ENCODE measurements at places on chromosomes 16 and 17.

DNA sequence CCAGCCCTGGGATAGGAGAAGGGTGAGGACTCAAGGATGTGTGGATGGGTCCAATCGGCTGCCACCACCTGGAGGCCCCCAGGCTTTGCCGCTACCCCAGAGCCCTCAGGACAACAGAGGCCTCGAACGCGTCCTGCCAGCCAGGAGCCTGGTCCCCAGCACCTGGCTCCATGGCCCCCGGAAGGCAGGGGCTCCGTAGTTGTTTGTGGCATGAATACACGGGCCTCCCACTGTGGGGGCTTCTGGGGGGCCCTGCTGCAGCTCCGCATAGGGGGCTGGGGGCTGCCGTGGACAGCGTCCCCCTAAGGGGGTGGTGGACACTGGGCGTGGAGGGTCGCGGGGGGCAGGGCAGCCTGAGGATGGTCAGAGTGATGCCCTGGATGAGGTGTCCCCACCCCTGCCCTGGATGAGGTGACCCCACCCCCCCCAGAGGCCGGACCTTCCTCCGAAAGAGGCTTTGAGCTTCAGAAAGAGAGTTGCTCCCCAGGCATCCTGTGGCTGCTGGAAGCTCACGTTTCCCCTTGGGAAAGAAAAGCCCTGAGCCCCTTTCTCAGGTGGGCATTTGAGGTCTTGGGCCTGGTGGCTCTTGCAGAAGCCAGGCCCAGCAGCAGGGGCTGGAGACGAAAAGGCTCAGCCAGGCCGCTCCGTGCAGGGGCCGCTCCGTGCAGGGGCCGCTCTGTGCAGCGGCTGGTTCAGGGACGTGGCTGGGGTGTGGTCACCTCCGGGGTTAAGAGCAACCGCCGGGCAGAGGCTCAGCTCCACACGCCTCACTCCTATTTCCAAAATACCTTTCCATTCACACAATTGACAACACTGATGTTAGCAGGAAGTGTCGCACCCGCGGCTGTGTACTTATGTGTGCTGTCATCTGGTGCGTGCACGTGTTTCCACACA lies 40.3 kb upstream of the GNG13 start:
- no peak for DNase-seq

GRCh38 chr16:46739934-46740333 lies 8.2 kb downstream of the MYLK3 start:
- no peak for DNase-seq

DNA sequence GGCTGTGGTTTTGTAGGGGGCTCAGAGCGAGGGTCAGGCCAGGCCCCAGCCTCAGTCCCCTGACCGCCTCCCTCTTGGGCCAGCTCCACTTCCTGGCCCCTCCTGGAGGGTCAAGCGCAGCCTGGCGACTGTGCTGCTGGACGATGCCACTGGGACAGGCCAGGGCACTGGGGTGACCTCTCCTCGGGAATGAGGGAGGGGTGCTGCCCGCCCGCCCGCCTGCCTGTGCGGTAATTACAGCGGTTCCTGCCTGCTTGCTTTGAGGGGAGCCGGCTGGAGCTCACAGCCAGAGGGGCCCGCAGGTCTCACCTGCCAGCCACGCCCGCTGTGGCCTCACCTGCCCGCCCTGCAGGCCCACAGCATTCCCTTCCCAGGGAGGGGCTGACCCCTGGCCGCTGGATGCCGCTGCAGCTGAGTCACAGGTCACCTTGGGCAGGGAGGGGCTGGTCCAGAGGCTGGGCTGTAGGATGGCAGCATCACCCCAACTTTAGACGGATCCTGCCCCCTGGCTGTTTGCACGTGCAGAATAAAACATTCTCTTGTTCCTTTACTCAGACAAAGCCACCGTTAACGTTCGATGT lies 76.7 kb upstream of the CBX4 start:
- DNase-seq, result no peak

GRCh38 chr17:40349895-40350688 lies 14.4 kb downstream of the GJD3 start:
- DNase-seq, result no peak

DNA sequence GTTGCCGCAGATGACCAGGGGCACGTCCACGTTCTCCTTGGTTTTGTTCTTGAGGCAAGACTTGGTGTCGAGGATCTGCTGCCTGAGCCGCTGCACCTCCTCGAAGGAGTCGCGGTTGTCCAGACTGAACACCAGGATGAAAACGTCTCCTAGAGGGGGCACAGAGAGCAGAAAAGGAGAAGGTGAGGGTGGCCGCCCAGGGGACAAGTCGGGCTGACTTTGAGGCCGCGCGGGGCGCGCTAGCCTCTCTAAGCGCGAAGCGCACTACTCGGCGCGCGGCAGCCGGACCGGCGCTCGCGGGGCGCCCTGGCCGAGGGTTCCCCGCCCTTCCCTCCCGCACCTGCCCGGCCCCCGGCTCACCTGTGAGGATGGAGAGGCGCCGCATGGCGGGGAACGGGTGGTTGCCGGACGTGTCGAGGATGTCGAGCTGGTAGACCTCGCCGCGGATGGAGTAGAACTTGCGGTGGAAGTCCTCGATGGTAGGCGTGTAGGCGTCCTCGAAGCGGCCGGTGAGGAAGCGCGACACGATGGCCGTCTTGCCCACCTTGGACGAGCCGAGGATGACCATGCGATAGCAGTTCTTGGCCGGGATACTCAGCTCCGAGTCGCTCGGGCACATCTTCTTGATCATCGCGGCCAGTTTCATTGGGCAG lies 533 bp downstream of the RASD1 start:
- DNase-seq, result no peak

DNA sequence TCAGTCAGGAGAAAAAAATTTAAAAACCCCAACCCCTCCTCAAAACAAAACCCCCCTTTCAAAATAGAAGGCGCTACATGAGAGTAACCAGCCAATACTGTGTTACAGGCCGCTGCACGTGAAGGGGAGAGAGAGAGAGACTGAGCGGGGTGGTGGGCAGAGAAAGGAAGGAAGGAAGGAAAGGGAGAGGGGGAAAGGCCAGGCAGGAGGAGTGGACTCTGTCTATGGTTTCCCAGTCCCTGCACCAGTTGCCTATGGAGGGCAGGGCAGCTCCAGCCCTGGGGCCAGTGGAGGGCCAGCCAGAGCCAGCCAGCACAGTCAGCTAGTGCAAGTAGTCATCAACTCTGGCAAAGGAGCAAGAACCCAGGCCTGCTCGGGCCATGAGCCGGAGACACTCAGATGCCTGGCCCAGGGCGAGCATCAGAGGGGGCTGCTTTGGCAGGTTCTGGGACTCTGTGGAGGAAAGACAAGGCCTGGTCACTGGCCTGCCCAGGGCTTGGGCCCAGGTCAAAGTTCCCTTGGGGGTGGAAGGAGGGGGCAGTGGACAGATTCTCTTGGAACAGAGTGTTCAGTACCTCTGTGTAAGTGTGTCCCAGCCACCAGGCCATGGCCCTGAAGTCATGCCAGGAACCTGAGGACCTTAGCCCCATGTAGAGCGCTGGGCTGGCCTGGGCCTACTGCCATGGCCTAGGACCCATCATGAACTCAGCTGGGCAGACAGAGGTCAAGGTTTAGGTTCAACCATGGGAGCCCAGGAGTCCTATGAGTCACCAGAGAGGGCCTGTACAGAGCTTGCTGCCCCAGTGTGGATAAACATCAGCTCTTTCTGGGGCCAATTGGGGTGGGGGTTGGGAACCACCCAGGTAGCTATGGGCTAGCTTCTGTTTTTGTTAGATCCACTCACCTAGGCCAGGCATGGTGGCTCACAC lies 7.3 kb upstream of the GFOD2 start:
- no peak for DNase-seq

DNA sequence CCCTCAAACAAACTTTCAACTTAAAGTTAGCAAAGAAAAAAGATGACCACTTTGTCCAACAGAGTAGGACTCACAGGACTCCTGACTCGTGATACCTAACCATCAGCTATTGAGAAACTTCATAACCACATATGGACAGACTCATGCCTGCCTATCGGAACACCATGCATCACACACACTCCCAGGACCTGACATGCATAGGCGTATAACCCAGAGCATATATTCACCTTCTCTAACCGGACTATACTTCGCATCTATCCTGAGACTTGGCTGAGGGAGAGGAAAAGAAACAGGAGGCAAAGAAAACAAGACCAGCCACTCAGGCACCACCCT lies 2.2 kb downstream of the PIP4K2B start:
- no peak for DNase-seq

GRCh38 chr17:21551081-21551881 lies 141.0 kb upstream of the KCNJ18 start:
- peak; percentile 73 for DNase-seq

DNA sequence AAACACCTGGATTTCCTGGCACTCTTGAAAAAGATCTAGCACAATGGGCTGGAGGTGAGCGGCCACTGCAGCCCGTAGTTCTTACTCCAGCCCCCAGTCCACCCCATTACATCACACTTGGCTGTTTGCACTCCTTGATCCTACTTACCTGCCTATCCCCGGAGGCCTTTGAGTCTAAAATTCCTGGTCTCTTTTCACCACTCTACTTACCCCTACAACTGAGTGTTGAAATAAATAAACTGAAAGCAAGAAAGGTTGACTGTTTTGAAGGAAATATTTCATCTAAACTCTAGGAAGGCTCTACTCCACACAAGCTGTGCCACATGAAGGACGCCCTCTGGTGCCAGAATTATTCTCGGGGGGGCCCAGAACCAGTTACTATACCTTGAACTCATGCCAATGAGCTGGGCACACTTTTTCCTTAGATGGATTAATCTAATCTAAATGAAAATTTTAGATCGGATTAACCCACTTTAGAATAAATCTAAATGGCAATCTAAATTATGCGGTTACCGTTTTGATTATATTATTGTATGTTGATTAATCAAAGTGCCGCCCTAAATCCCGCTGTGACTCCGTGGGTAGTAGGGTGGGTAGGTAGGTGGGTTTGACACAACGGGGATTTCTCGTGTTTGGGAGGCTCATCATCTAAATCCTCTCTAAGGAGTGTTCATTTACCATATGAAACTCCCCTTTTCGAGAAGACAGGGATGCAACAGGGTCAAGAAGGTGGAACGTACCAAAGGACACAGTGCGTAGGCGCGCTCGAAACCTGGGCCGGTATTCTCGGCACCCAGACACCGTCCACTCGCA lies 651 bp upstream of the EIF1 start:
- peak; percentile 52 for DNase-seq

DNA sequence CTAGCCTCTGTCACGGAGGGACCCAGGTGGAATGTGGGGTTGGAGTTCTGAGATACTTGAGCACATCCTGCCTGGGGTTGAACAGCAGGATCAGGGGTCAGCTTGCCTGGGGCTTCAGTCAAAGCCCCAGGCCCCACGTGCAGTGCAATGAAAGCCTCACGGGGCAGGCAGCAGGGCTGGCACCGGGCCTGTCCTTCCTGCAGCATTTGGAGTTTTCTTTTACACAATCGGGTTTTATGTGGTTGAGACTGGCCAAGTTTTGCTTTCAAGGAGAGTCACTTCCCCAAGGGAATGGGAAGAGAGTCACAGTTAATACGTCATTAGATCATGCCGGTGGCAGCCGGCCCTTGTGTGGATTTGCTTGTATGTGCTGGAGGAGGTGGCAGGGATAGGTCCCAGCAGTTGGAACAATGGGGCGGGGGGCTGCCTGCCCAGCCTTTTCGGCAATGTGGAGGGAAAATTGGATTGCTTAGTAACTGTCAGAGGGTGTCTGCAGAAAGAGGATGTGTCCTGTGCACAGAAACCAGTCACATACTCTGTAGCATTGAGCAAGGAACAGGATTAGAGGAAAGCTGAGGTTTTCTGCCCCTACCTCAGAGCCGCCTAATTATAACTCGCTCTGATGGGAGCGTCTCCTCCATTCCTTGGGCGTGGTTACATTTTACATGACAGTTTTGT lies 4.5 kb downstream of the RMI2 start:
- DNase-seq, result no peak

DNA sequence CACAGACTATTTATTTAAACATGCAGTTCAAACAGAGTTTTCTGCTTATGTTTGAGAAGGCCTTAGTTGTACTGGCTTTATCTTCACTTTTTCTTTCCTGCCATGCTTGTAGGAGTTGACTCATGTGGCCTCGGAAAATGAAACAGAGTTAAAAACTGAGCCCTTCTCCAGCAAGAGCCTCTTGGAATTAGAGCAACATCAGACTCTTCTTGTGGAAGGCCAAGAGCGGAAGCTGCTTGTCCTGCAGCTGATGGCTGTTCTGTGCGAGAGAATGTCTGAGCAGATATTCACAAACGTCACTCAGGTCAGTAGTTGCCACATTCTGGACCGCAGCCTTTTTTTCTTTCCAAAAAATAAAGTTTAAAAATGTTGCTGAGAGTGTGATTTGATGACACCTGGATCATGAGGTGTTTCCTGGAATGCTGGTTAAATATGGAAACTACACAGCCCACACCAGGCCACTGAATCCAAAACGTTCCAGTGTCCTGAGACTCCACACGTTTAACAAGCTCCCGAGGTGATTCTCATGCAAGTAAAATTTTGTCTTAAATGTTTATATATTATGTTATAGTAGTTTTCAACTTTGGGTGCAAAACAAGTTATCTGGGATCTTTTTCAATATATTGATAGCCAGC lies 65.9 kb downstream of the TANGO6 start:
- DNase-seq, result no peak

DNA sequence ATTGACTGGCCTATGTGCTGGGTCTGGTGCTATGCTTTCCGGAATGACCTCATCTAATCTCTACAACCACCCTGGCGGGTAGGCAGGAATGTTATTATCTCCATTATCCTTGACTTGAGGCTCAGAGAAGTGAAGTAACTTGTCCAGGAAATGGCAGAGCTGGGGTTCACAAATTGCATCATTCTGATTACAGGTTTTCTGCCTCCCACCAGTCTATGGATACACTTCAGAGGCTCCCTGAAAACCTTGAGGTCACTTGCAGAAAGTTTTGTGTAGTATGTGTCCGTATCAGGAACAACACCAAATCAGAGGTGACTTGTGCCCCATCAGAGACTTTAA lies 19.1 kb downstream of the NOD2 start:
- DNase-seq, result no peak

DNA sequence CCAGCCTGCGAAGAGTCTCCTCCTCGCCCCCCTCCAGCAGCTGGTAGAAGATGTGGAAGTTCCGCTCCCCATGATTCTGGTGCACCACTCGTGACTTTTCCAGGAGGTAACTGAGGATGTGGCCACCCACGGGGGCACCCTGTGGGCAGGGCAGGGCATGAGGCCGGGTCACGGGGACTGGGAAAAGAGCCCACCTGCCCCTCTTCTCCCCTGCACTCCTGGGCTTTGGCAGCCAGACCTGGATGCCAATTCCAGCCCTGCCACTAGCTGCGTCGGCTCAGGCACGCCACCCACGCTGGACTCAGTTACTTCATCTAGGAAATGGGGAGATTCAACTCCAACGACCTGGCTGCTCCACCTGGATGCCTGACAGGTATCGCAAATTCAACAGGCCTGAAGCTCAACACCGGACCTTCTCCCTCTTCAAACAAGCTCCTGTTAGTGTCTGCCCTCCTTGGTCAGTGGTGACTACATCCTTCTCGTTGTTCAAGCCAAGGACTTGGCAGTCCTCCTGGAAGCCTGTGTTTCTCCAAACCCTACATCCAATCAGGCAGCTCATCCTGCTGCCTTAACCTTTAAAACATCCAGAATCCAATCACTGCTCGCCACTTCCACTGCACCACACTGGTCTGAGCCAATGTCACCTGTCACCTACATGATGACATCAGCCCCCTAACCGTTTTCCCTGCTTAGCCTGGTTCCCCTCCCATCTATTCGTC lies 11.6 kb downstream of the MYO1C start:
- DNase-seq, result no peak

Data from activated naive CD4-positive, alpha-beta T cell (primary cell).